ENCODE measurements at places on chromosomes 1 and 21. TPM values are rescaled to one million over a fixed set of nuclear protein-coding genes. Genes with fewer than 3 reads are reported as not detected.

Gene FAM167B
- 1.7 TPM for total RNA-seq

Gene GALNT2
- 20.6 TPM for total RNA-seq

Gene KCNA3
- total RNA-seq = 74.7 TPM

GRCh38 chr1:159300146-159300545, 2.0 kb upstream of the FCER1A start:
- no peaks in the 10 kb centered on the region for H3K4me1 ChIP-seq
- DNase-seq = no peak
- H3K27ac ChIP-seq = no peak overlapping the region
- H3K27me3 ChIP-seq = peaks cover 17% of the 10 kb centered on the region

- H3K27ac ChIP-seq = no peak overlapping the region
- no peaks in the 10 kb centered on the region for H3K27me3 ChIP-seq
These were observed 99.8 kb upstream of the ATP1A1 start for GRCh38 chr1:116273042-116273783.

GRCh38 chr1:21278860-21279845, 11.1 kb downstream of the ECE1 start:
- peaks cover 19% of the 10 kb centered on the region for H3K4me1 ChIP-seq
- H3K27me3 ChIP-seq = no peaks in the 10 kb centered on the region
- DNase-seq = no peak
- peaks cover 4% of the 10 kb centered on the region for H3K36me3 ChIP-seq
- peak overlapping the region; percentile 89 for H3K27ac ChIP-seq
- H3K4me3 ChIP-seq = peak overlapping the region; percentile 56

- peaks cover 25% of the 10 kb centered on the region for H3K4me1 ChIP-seq
- DNase-seq = peak; percentile 40
- peak within 1 kb of the TSS; percentile 95 for H3K4me3 ChIP-seq
- peak within 1 kb of the TSS; percentile 60 for H3K27ac ChIP-seq
These were observed at the start of gene MCOLN2 for GRCh38 chr1:84996846-84997666. TSS of gene MCOLN2 (minus strand) at chr1:84997113. CDS start at chr1:84996872, 241 bp downstream.

- H3K4me1 ChIP-seq = peaks cover 20% of the 10 kb centered on the region
- no peak overlapping the region for H3K4me3 ChIP-seq
- no peak overlapping the region for H3K27ac ChIP-seq
- H3K36me3 ChIP-seq = no peaks in the 10 kb centered on the region
- peaks cover 48% of the 10 kb centered on the region for H3K27me3 ChIP-seq
These were observed 16.2 kb upstream of the SLC6A17 start for GRCh38 chr1:110134050-110134595.

GRCh38 chr21:45695086-45695485, 51.6 kb downstream of the PCBP3 start:
- H3K4me3 ChIP-seq = no peak overlapping the region
- no peak overlapping the region for H3K27ac ChIP-seq
- peaks cover 4% of the 10 kb centered on the region for H3K4me1 ChIP-seq
- DNase-seq = no peak
- no peaks in the 10 kb centered on the region for H3K36me3 ChIP-seq
- H3K27me3 ChIP-seq = no peaks in the 10 kb centered on the region

Data from naive thymus-derived CD8-positive, alpha-beta T cell (primary cell).